ENCODE measurements at places on chromosomes 13 and 19.
A peak's percentile ranks its signal among the peaks of the same experiment; 100 is the strongest.

DNA sequence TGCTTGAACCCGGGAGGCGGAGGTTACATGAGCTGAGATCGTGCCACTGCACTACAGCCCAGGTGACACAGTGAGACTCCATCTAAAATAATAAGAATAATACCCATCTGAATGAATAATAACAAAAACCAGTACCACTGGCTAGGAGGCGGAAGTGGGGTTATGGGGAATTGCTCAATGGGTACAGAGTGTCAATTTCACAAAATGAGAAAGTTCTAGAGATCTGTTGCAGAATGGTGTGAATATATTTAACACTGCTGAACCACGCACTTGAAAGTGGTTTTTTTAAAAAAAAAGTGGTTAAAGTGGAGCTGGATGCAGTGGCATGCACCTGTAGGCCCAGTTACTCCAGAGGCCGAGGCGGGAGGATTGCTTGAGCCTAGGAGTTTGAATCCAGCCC lies 18.5 kb downstream of the KLF2 start:
- peak; percentile 52 for DNase-seq

GRCh38 chr19:39582442-39582841 lies 19.9 kb upstream of the LGALS13 start:
- DNase-seq, result no peak

- DNase-seq, result no peak
These were observed 188.9 kb downstream of the COL4A1 start for GRCh38 chr13:110118106-110118505.

DNA sequence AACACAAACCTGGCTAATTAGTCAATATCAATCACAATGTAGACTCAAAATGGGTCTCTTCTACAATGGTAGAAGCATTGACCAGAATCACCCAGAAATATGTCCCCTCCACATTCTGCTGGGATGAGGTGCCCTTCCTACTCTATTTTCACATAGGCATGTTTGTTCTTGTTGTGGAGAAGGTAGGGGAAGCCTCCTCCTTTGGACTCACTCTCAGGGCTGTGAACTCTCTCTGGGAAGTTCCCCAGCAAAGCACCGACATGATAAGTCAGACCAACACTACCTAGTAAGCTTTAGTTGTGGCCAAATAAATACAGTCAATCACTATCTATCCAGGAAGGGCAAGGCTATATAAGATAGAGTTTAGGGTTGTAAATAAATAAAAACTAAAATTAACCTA lies 194.5 kb upstream of the UBL3 start:
- DNase-seq, result no peak

- no peak for DNase-seq
These were observed 6.4 kb downstream of the NFIX start for GRCh38 chr19:13001502-13002165.

DNA sequence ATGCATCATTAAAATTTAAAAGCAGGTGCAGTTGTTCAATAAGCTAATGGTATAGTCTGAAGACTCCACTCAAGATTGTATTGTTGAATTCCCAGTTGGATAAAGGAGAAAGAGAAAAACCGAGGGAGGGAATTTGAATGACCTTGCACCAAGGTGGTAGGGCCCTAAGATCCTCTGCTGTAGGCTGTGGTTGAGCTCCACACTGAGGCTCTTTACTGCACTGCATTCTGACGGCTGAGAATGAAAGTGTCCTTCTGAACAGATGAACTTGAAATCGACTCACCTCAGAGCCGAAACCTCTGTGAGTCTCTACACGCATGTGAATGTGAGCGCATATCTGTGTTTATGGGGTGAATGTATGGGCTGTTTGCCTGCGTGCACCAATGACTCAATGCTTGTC lies 388.9 kb upstream of the DACH1 start:
- DNase-seq, result no peak

GRCh38 chr19:29118389-29118788 lies 94.6 kb downstream of the UQCRFS1 start:
- DNase-seq, result no peak

DNA sequence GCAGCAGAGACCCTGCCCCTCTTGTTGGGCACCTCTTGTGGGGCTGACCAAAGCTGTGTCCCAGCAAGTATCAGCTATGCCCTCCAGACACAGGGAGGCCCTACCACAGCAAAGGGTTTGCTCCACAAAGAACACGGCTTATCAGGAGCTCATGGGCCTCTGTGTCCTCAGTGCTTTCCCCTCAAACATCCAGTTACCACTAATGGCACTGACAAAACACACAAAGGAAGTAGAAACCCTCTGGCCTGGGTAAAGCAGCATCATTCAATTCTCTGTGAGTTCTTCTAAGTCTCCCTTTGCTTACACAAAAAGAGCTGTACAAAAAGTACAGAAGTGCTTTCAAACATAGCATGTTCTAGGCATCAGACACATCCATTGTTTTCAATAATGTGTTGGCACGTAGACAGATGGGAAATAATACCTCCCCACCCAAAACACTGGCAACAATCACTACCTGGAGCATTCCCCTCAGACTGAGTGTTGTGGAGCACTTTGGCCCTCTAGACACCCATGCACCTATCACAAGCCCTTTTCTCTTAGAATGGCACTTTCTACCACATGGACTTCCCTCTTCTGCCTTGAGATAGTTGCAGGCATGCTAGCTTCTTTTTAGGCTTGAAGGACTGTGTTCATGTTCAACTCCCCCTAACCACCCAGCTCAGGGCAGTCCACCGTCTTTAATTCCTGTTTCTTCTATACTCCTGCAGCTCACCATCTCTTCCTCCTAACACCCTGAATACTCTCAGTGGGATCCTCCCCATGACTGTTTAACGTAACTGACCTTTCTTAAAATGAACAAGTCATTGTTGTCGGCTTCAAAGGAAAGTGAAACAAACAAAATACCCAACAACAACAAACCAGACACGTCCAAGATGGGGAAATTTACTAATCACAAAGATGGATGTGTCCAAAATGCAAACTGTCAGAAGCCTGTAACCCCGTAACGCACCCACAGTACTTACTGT lies 43.5 kb downstream of the ATP7B start:
- no peak for DNase-seq

- DNase-seq, result no peak
These were observed 468.4 kb downstream of the FOXO1 start for GRCh38 chr13:40197936-40198595.

GRCh38 chr13:40777166-40777808 lies 6.3 kb upstream of the MRPS31 start:
- peak; percentile 72 for DNase-seq
